ENCODE measurements at places on chromosomes 13 and 19. TPM values are rescaled to one million over a fixed set of nuclear protein-coding genes. Genes with fewer than 3 reads are reported as not detected.

ELANE gene
- not detected for total RNA-seq

VAV1 gene
- not detected for total RNA-seq

CYP2B6 gene
- total RNA-seq: not detected

GNA15 gene
- total RNA-seq: not detected

CEP89 gene
- 8.3 TPM for total RNA-seq

CGB2 gene
- total RNA-seq: 0.19 TPM

DENND1C gene
- total RNA-seq: not detected

CRLF1 gene
- total RNA-seq: 0.09 TPM
